Endothelial cell of umbilical vein (primary cell): ENCODE measurements at places on chromosomes 1 and 21. TPM values are rescaled to one million over a fixed set of nuclear protein-coding genes. Genes with fewer than 3 reads are reported as not detected.

The LRRC38 gene
- not detected in 2 replicates for total RNA-seq

DNA sequence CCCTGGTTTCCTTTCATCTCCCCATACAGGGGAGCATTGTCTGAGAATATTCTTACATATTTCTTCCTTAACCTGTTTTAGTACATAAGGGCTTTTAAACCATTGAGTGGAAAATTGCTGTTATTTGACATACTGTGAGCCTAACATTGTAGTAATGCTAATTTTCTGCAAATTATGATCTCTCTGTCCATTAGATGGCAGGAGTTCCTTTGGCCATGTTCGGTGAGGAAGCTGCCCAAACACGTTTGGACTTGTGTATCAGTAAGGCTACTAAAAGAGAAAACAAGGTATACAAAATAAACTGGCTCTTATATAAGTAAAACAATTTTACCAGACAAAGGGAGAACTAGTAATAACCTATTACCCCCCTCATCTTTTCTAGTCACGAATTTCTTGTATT is 29.2 kb downstream of the CDC7 start:
- peak; percentile 43 for DNase-seq
- no peaks in the 10 kb centered on the region for H3K27me3 ChIP-seq
- H3K4me3 ChIP-seq: no peak overlapping the region
- H3K4me1 ChIP-seq: no peaks in the 10 kb centered on the region
- no peaks in the 10 kb centered on the region for H3K36me3 ChIP-seq
- no peak overlapping the region for H3K27ac ChIP-seq

DNA sequence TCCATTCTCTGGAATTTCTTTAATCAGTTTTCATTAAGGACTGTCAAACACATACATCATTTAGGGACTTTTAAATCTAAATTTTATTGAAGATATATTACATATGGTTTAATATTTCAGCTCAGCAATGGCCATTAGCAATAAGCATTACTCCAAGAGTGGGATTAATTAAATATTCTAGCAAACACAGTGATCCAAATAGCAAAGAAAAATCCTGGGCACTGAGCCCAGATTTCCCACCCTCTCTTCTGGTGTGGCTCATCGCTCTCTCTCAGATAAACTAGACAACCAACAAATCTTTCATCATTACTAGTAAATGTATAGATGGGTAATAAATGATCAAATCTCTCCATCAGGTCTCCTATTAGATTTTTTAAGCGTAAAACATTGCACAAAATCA is 53.5 kb upstream of the FOXD3 start:
- no peak overlapping the region for H3K27ac ChIP-seq
- no peak for DNase-seq
- no peak overlapping the region for H3K4me3 ChIP-seq

DNA sequence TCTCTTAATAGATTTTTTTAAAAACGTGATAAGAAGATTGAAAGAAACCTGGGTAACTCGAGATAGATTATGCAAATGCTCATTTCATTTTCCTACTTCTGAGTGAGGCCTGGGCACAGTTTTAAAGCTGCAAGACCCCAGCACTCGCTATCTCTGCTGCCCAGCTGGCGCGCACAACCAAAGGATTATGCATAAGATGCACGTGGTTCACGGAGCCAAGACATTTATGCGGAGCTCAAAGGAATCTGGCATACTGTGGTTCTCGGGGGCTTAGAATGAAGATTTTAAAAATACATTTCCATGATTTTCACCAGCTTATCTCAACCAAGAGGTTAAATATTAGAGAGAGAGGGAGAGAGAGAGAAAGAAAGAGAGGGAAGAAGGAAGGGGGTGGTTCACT is 210.9 kb downstream of the DSCAM start:
- no peak overlapping the region for H3K4me3 ChIP-seq
- no peak overlapping the region for H3K27ac ChIP-seq

GRCh38 chr1:71417421-71417820 is 336.6 kb upstream of the ZRANB2 start:
- no peak for DNase-seq
- no peak overlapping the region for H3K4me3 ChIP-seq
- no peaks in the 10 kb centered on the region for H3K36me3 ChIP-seq
- H3K4me1 ChIP-seq: no peaks in the 10 kb centered on the region
- H3K27me3 ChIP-seq: no peaks in the 10 kb centered on the region

DNA sequence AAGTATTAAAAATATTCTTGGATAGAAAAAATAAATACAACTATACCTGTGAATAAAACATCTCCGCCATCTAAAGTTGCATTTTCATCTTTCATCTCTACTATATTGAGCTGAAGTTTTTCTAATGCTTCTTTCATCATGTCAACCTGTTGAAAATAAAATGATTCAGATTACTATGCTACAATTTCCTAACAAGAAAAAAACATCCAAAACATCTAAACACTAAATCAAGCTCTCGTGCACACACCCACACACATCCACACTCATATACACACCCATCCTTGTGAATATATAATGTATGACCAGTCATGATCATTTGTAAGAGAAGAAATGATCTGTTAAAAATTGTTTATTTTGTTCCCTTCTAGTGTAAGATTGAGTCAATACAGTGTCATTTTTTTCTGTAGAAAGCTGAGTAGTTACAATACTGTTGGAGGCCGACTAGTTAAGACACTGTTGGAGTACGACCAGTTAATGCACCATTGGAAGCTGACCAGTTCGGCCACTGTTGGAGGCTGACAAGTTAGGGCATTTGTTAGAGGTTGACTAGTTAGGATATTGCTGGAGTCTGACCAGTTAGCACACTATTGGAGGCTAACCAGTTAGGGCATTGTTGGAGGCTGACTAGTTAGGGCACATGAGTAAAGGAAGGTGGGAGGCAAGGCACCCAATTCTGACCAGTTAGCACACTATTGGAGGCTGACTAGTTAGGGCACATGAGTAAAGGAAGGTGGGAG is 82.4 kb upstream of the BCL10 start:
- no peaks in the 10 kb centered on the region for H3K27me3 ChIP-seq
- H3K4me3 ChIP-seq: no peak overlapping the region
- DNase-seq: no peak

The TNFRSF8 gene
- total RNA-seq: not detected in 2 replicates
